Fibroblast of lung (primary cell): ENCODE measurements at places on chromosomes 4 and X. TPM values are rescaled to one million over a fixed set of nuclear protein-coding genes. Genes with fewer than 3 reads are reported as not detected.

DNA sequence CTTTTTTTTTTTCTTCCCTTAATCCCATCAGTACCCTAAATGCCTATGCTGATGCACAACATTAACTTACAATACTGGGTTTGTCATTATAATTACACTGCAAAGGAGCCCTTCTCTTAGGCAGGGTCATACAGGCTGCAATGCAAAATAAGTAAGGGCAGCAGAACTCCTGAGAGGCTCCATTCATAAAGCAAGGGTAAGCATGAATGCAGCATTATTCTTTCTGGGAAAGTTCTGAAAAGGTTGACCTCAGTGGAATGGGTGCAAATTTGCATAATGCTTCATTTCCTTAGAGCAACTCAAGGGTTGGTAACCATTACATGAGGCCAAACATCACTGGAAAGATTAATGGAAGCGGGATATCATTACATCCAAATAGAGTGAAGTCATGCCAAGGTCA is 789.2 kb downstream of the KLHL13 start:
- DNase-seq: no peak
- no peaks in the 10 kb centered on the region for H3K4me1 ChIP-seq
- no peak overlapping the region for H3K27ac ChIP-seq
- H3K36me3 ChIP-seq: no peaks in the 10 kb centered on the region

GRCh38 chrX:69195192-69195591 is 29.9 kb upstream of the PJA1 start:
- no peak overlapping the region for H3K27ac ChIP-seq
- H3K36me3 ChIP-seq: no peaks in the 10 kb centered on the region
- DNase-seq: no peak
- no peaks in the 10 kb centered on the region for H3K4me1 ChIP-seq

DNA sequence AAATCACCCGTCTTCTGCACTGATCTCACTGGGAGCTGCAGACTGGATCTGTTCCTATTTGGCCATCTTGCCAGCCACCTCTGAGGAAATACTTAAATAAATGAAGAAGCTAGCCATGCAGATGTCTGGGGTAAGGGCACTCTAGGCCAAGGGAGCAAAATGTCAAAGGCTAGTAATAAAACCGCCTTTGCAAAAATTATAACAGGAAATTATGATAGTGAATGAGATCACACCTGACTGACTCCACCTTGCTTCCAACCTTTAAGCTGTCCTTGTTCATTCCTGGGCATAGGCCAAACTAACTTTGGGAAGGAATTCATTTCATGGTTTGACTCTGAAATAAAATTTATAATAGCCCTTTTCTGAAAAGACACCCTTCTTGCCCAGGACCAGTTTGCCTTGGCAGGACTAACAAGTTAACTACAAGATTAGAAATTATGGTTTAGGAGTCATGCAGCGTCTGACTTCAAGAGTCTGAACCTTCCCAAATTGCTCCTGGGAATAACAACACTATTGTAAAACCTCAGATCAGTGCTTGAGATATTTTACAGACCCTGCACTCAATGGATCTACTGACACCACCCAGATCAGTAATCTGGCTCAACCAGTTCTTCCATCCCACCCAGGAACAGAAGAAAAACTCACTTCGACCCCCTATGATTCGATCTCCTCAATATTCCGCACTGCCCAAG is 246.9 kb upstream of the HDX start:
- no peaks in the 10 kb centered on the region for H3K4me1 ChIP-seq
- no peak overlapping the region for H3K27ac ChIP-seq
- DNase-seq: no peak
- H3K27me3 ChIP-seq: no peaks in the 10 kb centered on the region
- no peaks in the 10 kb centered on the region for H3K36me3 ChIP-seq

The SSX2 gene
- total RNA-seq: not detected in 2 replicates

- no peaks in the 10 kb centered on the region for H3K27me3 ChIP-seq
- H3K4me3 ChIP-seq: no peak overlapping the region
- no peak for DNase-seq
- H3K4me1 ChIP-seq: no peaks in the 10 kb centered on the region
- no peaks in the 10 kb centered on the region for H3K36me3 ChIP-seq
Measured at GRCh38 chr4:111214371-111214770, 591.5 kb upstream of the PITX2 start.

- H3K27ac ChIP-seq: no peak overlapping the region
- DNase-seq: peak; percentile 1
- H3K27me3 ChIP-seq: no peaks in the 10 kb centered on the region
- no peak overlapping the region for H3K4me3 ChIP-seq
- H3K36me3 ChIP-seq: no peaks in the 10 kb centered on the region
Measured at GRCh38 chr4:115119804-115120352, 6.5 kb upstream of the NDST4 start.

DNA sequence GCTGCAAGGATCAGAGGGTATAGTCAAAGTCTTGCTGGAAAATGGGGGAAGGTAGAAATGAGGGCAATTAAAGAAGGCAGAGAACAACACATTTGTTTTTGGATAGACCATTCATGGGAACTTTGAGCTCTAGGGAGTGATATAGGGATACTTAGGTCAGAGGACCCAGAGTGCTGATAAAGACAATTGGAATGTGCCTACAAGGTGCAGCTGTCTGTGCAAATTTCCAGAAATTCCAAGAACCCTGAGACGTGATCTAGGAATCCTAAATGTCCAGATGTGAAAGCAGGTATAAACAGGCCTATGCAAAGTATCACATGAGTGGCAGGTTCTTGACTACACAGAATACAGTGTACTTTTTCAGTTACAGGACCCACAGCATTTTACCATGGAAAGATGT is 24.2 kb downstream of the FNIP2 start:
- H3K27ac ChIP-seq: no peak overlapping the region
- DNase-seq: no peak
- H3K4me1 ChIP-seq: no peaks in the 10 kb centered on the region
- no peaks in the 10 kb centered on the region for H3K36me3 ChIP-seq
- no peaks in the 10 kb centered on the region for H3K27me3 ChIP-seq
- no peak overlapping the region for H3K4me3 ChIP-seq

DNA sequence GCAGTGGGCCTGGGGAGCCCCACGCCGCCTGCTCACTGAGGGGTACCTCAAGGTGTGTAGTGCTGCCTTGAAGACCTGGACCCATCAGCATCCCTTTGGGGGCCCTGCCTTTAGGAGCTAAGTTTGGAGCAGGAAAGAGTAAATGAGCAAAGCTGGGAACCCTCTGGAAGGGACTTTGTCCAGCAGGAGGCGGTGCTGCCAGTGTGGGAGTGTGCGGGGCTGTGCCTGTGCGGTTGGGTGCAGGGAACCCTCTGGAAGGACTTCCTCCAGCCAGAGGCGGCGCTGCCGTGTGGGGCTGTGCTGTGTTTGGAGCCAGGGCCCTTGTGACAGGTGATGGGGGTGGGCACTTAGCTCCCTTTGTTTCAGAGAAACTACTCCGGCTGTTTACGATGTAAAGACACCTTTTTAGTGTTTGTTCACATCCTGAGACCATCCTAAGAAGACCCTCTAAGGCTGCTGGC is 25.8 kb downstream of the RGS12 start:
- H3K27ac ChIP-seq: no peak overlapping the region
- no peaks in the 10 kb centered on the region for H3K27me3 ChIP-seq
- peaks cover 2% of the 10 kb centered on the region for H3K4me1 ChIP-seq
- DNase-seq: no peak
- H3K4me3 ChIP-seq: no peak overlapping the region

The RNF150 gene
- 0.51 and 0.66 TPM in 2 replicates for total RNA-seq

DNA sequence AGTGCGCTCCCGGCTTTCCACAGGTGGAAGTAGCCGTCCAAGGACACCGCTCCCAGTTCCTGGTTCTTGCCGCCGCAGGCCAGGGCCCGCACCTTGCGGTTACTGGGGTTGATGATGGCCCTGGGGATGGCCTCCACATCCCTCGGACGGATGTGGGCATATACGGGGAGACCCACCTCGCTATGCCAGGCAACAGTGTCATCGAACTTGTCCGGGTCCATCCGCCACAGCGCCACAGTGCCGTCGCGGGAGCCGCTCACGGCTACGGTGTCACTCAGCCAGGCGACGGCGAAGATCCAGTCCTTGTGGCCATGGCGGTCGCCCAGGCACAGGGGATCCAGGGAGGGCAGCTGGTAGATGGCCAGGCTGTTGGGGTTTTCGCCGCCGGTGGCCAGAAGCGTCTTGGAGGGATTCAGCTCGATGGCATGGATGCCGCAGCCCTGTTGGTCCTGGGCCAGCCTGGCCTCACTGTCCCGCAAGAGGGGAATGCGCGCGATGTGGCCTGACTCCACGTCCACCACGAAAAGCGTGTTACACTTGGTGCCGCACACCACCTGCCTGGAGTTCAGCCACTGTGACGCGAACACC is 795 bp downstream of the DCAF12L1 start:
- no peak overlapping the region for H3K4me3 ChIP-seq
- no peak for DNase-seq
- H3K36me3 ChIP-seq: no peaks in the 10 kb centered on the region
- H3K27me3 ChIP-seq: no peaks in the 10 kb centered on the region
- no peaks in the 10 kb centered on the region for H3K4me1 ChIP-seq

- no peak overlapping the region for H3K27ac ChIP-seq
- H3K4me3 ChIP-seq: no peak overlapping the region
- no peaks in the 10 kb centered on the region for H3K36me3 ChIP-seq
- H3K4me1 ChIP-seq: no peaks in the 10 kb centered on the region
- no peak for DNase-seq
- H3K27me3 ChIP-seq: no peaks in the 10 kb centered on the region
Measured at GRCh38 chrX:34238896-34239295, 106.8 kb upstream of the FAM47A start.

DNA sequence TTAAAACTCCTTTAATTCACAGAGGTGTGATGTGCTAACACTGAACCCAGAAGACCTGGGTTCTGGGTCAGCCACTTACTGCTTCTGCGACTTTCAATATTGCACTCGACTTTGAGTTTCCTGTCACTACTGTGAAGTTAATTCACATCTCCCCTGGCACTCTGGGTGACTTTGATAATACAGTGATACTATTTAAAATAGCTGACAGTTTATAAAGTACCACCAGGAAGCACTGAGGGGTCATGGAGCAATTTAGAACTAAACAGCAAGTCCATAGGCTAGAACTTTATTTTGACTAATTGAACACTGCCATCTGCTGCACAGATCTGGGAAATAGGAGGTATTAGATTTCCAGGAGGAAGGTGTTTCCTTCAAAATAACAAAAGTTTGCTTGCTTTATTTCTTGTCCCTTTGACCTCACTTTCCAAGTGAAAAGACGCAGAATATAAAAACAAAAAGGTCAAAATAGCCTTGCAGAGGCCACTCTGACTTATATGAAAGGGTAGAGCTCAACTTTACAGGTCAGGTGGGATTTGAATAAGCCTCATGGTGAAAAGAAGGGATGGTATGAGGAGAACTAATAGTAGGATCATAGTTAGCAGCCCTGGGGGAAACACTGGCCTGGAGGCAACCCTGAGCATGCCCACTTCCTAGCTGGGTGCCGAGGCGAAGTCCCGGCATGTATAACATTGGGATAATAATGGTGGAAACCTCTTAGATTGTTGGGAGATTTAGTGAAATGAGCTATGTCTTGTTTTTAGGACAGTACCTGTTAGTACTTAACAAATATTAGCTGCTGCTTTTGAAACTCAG is 53.4 kb downstream of the ZNF518B start:
- H3K27me3 ChIP-seq: no peaks in the 10 kb centered on the region
- peak; percentile 15 for DNase-seq
- H3K4me3 ChIP-seq: no peak overlapping the region
- no peak overlapping the region for H3K27ac ChIP-seq
- no peaks in the 10 kb centered on the region for H3K36me3 ChIP-seq

- no peaks in the 10 kb centered on the region for H3K27me3 ChIP-seq
- no peak for DNase-seq
- no peak overlapping the region for H3K4me3 ChIP-seq
Measured at GRCh38 chr4:40874901-40875300, 125.1 kb downstream of the NSUN7 start.

- H3K27me3 ChIP-seq: no peaks in the 10 kb centered on the region
- DNase-seq: no peak
- H3K4me3 ChIP-seq: no peak overlapping the region
- H3K4me1 ChIP-seq: peaks cover 49% of the 10 kb centered on the region
Measured at GRCh38 chr4:77009511-77010115, 60.1 kb downstream of the SEPTIN11 start.

DNA sequence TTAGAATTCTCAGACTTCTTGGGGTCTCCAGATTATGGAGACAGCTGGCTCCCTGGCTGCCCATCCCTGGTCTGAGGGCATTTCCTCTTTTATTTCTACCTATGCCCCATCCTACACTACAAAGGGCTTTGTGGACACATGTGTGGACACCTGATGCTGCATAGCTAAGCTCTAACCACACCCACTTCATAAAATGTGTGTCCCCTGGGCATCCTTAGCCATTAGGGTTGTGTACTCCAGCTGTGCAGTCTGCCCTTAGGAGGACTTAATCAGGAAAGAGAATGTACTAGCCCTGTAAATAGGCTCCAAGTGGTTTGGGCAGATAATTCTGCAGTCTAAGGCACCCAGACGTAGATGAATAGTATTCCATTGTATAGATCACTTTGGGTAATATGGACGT is 47.0 kb downstream of the COQ2 start:
- no peak overlapping the region for H3K27ac ChIP-seq
- no peaks in the 10 kb centered on the region for H3K27me3 ChIP-seq
- no peaks in the 10 kb centered on the region for H3K4me1 ChIP-seq
- no peak overlapping the region for H3K4me3 ChIP-seq

The PRSS48 gene
- not detected in 2 replicates for total RNA-seq

DNA sequence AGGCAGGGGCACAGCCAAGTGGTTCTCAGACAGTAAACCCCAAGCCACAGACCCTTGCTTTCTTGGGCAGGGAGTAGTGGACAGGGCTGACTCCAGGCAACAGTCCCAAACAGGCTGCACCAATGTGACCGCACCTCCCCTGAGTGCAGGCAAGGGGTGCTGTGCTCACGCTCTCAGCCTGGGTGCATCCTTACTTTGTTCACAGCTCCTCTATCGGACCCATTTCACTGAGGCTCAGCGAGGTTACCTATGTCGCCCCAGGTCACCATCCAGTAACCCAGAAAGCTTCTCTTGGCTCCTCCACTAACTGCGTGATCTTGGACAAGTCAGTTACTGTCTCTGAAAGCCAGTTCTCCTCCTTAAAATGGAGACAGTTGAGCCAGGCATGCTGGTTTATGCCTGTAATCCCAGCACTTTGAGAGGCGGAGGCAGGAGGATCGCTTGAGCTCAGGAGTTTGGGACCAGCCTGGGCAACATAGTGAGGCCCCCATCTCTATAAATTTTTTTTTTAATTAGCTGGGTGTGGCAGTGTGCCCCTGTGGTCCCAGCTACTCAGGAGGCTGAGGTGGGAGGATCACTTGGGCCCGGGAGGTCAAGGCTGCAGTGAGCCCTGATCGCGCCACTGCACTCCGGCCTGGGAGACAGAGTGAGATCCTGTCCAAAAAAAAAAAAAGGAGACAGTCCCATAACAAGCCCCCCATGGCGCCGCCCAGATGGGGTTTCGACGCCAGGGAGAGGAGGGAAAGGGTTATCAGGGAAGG is 823 bp upstream of the MAN2B2 start:
- no peak overlapping the region for H3K27ac ChIP-seq
- peak overlapping the region; percentile 59 for H3K4me3 ChIP-seq
- peaks cover 8% of the 10 kb centered on the region for H3K27me3 ChIP-seq
- peaks cover 7% of the 10 kb centered on the region for H3K36me3 ChIP-seq
- H3K4me1 ChIP-seq: no peaks in the 10 kb centered on the region

The GLUD2 gene
- total RNA-seq: 1.3 and 1.8 TPM in 2 replicates
